SJSA1 (cell line): ENCODE measurements at places on chromosomes 3 and 15. TPM values are rescaled to one million over a fixed set of nuclear protein-coding genes. Genes with fewer than 3 reads are reported as not detected.

The PSTPIP1 gene
- not detected in 2 replicates for total RNA-seq

The HTR3E gene
- total RNA-seq = not detected in 2 replicates

The MASP1 gene
- total RNA-seq = 2.1 and 2.3 TPM in 2 replicates

The DUOXA1 gene
- total RNA-seq = not detected in 2 replicates

The SEMA5B gene
- not detected in 2 replicates for total RNA-seq

The ZNF385D gene
- not detected in 2 replicates for total RNA-seq

The MYZAP gene
- total RNA-seq = 0.72 TPM in 1 of 2 replicates, not detected in the other

The ZNF662 gene
- not detected in 2 replicates for total RNA-seq

The CRTAP gene
- 116 and 189 TPM in 2 replicates for total RNA-seq

The CNTN6 gene
- total RNA-seq = not detected in 2 replicates

The GOLGA6L26 gene
- not detected in 2 replicates for total RNA-seq

GRCh38 chr3:197050511-197050910 lies 20.9 kb upstream of the MELTF start:
- DNase-seq = no peak

- DNase-seq = no peak
Measured at GRCh38 chr3:174002543-174002942, 605.0 kb downstream of the NLGN1 start.

DNA sequence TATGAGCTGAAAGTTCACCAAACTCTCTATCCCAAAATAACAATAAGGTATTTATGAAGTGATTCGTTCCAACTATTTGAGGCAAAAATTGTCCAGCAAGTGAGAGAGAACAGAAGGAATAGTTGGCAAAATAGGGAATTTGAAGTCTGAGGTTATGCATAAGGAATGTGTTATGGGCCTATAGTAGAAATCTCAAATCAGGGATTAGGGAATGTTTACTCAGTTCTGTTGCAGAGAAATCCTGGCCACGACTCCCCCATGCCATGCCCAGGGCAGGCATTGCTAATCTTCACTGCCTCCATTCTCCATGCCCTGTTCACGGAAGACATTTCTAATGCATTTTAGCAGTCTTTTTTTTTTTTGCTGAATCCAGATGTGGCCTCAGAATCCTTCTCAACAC lies 58.6 kb downstream of the FLNB start:
- DNase-seq = no peak

DNA sequence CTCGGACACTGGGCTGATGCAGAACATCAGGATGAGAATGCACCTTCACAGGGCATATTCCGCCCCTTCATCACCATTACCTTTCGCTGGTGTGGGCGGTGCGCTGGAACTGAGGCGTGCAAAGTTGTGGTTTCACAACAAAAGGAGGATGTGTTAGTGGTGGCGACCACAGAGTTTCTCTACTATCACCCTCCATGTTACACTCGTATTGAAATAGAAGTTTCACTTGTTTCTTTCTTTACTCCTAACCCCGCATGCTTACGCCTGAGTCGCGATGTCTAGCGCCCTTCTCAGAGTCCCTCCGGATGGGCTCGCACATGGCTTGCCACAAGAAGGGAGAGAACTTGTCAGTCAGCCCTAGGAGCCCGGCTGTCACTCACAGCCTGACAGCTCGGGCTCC lies 148.7 kb downstream of the GABRB3 start:
- DNase-seq = no peak

GRCh38 chr3:32667072-32667582 lies 17.9 kb upstream of the CNOT10 start:
- no peak for DNase-seq

- DNase-seq = no peak
Measured at GRCh38 chr3:154588831-154589230, 158.8 kb upstream of the GPR149 start.

- DNase-seq = no peak
Measured at GRCh38 chr3:59374818-59375211, 325.0 kb upstream of the CFAP20DC start.

GRCh38 chr15:73749971-73750370 lies 3.2 kb downstream of the INSYN1 start:
- DNase-seq = no peak

DNA sequence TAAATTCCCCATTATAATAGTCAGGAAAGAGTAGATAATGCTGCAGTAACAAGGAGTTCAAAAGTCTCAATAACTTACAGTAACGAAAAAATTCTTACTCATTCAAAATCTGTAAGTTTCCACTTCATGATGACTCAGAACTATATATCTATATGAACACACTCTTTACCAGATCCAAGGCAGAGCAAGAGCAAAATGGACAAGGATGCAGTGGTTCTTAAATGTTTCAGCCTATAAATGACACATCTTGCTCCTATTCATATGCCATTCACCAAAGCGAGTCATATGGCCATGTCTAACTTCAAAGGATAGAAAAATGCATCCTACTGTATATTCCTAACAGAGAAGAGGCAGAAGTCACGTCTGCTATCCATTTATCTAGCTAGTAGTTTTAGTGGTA lies 787.7 kb downstream of the NAALADL2 start:
- no peak for DNase-seq

- peak; percentile 9 for DNase-seq
Measured at GRCh38 chr3:90055666-90056065, 948.2 kb downstream of the EPHA3 start.

DNA sequence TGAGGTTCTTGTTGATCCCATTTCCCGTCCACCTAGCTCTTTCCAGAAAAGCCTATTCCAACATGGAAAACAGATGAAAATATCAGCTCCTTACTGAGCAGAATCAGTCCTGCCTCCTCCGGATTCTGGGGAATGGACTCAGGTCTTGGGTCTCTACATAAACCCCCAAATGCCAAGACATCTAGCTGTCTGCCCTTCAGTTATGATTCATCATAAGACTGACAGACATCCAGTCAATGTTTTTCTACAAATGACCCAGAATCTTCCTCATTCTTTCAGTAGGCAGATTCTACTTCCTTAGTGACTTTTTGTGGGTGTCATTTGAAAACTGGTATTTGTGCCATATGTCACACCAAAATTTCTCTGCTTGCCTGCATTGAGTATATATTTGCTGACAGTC lies 103.0 kb upstream of the TGFBR2 start:
- DNase-seq = no peak

DNA sequence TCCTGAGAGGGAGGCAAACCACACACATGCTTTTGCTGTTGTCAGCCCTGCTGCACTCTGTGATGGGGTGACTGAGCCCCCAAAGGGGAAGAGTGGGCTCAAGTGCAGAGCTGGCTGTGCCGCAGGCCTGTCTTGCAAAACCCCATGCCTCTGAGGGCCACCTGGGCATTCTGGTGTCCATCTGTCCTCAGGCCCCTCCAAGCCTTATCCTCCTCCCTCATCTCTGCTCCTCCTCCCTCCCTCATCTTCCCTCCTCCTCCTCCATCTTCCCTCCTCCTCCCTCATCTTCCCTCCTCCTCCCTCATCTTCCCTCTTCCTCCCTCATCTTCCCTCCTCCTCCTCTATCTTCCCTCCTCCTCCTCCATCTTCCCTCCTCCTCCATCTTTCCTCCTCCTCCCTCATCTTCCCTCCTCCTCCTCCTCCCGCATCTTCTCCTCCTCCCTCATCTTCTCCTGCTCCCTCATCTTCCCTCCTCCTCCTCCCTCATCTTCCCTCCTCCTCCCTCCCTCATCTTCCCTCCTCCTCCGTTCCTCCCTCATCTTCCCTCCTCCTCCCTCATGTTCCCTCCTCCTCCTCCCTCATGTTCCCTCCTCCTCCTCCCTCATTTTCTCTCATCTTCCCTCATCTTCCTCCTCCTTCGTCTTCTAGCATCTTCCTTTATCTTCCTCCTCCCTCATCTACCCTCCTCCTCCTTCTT lies 40.6 kb downstream of the CHDH start:
- no peak for DNase-seq

- no peak for DNase-seq
Measured at GRCh38 chr3:187212196-187212545, 14.9 kb downstream of the RTP1 start.

DNA sequence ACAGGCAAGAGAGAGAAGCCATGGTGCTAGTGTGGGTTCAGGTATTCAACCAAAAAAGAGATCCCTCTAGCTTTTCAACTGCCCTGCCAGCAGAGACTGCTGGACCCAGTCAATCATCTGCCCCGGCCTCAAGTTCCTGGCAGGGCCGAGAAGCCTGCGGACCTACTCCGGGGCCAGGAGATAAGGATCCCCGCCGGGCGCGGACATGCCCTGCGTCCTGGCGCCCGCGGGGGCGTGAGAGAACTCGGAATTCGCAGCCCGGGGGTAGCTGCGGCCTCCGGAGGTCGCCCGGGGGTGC lies 821 bp upstream of the MAGI1 start:
- DNase-seq = peak; percentile 48

DNA sequence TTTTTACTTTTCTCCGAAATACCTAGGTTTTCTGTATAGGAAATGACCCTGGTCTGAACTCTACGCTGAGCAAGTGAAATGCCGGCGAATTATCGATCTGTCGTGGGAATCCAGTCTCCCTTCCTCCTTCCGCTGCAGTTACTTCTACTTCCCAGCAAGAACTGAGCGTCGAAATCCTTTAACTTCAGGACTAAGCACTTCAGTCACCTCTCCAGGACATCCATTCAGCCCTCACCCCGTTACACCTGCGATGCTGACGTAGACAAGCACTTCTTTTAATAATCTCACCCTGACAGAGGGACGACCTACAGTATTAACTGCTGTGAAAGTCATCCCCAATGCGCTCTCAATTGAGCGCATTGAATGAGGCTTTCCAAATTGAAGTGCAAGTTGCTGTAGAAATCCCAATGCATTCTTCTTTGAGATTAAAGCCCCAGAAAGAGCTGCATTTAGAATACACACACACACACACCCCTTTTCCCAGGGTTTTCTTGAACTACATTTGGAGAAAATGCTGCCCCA lies 1.3 kb downstream of the TOP2B start:
- DNase-seq = no peak

DNA sequence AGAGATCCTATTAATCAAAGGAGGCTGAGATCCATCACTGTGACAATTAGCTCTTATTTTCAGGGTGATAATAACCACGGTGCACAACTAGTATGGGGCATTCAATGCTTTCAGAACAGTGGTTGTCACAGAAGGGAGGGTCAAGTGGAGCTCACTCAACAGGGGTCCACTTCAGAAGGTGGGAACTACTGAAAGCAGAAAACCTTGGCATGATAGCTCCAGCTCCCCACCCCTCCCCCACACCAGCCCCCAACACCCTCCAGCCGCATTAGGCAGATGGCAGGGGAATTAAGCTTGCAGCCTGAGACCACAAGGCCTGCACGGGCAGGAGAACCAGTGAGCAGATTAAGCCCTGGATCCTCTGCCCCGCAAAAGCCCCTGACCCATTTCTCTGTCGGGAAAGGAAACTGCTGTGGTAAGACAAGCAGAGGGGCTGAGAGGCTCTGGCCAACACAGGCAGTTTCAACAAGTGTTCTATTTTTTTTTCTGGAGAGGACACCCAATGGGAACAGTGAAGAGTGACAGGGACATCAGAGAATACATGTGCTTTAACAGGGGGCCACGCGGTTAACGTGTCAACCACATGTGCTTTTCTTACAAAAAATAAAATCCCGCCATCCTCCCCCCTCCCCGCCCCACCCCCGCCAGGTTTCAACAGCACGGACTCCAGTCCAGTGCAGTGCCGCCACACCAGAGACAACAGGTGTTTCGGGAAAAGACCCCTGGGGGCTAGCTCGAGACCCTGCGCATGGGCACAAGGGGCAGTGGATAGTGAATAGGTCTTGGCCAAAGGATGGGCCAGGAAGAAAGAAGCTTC lies 997 bp downstream of the FYCO1 start:
- DNase-seq = no peak

DNA sequence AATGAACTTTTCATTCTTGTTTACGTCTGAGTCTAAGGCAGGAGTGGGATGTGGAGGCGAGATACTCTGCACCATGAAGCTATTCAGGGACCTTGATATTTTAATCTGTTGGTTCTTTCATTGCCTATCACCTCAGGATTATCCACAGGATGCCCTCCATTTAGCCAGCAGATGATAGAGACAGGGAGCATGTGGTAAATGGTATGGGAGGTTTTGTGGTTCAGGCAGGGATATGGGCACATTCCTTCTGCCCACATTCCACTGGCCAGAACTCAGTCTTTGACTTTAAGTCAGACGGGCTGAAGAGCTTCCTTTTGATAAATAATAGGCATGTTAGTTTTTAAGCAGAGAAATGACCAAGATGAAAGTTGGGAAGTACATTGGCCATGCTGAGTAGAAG lies 548.0 kb upstream of the CCDC54 start:
- DNase-seq = peak; percentile 27

DNA sequence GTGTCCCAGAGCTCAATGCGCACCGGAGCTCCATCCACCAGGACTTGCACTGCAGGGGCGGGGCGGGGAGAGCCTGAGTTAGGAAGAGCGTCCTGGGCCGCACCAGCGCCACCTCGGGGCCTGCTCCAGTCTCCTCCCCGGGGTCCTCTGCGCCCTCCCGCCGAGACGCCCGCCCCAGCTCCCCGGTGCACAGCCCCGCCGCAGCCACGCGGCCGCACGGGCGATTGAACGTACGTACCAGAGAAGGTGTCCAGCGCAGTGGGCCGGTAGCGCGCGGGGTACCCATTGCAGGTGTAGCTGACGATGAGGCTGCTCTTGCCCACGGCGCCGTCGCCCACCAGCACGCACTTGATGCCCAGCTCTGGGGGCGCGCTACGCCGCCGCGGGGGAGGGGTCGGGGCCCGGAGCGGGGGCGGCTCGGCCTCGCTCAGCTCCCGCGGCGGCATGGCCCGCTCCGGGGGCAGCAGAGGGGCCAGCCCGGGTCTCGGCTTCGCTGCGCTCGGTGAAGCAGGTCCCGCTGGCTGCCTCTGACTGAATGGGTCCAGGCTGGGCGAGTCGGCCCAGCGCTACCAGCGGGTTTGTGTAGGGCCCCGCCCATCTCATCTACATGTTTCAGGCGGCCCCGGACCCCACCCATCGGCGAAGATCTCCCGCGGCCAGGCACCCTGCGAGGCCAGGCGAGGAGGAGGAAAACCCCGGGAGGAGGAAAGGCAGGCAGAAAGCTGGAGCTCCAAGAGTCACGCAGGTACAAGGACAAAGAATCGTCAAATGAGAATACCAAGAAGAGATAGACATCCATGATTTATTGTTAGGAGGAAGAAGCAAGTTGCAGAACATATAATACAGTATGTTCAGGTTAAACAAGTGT lies at the start of gene RHOV:
Gene RHOV (minus strand): TSS at position 541 of the 868 bp plus-strand sequence. CDS start 95 bp downstream, at position 446.
- peak; percentile 63 for DNase-seq

GRCh38 chr3:9468460-9468859 lies 71.0 kb downstream of the SETD5 start:
- DNase-seq = no peak

GRCh38 chr3:30608598-30608947 lies 2.2 kb downstream of the TGFBR2 start:
- DNase-seq = no peak

DNA sequence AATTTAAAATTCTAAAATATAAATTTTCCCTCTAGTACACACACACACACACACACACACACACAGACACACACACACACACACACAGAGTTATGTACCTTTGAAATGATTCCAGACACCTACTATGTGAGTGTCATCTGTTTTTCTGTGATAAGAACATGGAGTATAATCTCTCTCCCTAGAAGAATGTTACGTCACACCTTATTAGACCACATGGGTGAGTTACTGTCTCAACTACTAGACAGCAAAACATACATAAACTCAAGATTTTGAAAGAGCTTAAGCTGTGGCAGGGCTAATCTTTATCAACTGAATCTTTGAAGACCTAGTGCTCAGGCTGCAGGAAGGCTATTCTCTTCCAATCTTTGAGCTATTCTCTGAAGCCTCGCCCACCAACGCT lies 385.9 kb upstream of the BCHE start:
- no peak for DNase-seq
